ENCODE measurements at places on chromosomes 6 and 20.

DNA sequence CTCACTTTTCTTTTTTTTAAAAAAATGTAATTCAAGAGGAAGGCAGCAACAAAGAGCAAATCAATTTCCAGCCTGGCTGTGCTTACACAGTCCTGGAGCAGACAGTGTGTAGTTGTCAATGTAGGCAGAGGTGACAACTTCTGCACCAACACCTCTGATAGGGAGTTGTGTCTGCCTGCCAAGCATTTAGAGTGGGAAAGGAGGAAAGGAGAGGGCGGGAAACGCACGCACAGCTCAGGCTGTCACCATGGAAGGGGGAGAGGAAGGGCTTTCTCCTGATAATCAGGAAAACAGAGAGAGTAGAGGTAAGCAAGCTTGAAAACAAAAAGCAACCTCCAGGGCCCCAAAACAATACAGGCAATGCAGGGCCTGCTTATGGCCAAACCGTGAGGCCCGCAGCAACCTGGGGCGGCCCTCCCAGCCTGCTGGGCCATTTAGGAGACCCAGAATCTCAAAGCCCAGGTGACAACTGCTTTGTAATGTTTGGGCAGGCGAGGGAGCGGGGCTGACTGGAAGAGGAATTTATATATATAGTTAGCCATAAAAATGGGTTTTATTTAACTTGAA lies 41.5 kb upstream of the GFOD1 start:
- no peak for DNase-seq

DNA sequence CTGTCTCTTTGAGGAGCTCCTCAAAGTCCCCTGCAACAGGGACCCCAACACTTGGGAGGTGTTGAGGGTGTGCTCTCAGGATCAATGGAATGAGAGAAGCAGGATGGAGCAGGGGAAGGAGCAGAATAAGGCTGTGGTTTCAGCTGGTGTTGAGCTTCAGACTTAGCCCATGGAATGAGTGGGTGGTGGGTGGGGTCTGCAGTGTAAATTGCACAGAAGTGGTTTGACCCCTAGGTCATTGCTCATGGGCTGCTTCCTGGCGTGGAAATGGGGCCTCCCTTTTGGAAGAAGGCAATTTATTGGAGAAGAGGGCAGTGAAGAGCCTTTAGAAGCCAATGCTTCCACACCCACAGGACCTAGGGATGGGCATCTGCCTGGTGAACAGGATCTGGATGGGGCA lies 37.0 kb upstream of the KCNG1 start:
- DNase-seq: no peak

- DNase-seq: no peak
These were observed 183.7 kb downstream of the SYNE1 start for GRCh38 chr6:152453421-152453820.

DNA sequence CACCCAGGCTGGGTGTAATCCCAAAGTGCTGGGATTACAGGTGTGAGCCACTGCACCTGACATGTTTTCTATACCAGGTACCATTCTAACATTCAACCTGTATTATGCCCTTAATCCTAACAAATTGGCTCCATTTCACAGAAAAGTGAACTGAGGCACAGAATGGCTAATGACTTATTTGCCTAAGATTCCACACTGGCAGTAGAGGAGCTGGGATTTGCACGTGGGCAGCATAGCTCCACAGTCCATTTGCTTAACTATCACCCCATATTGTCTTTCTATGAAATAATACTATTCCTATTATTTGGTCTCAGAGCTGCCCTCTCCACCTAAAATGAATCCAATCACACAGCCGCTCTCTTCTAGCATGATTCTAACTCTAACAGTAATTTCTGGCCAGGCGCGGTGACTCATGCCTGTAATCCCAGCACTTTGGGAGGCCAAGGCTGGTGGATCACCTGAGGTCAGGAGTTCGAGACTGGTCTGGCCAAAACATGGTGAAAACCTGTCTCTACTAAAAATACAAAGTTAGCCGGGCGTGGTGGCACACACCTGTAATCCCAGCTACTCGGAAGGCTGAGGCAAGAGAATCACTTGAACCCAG lies 23.3 kb upstream of the MYMX start:
- DNase-seq: no peak

GRCh38 chr6:25078141-25078540 lies 142.4 kb upstream of the RIPOR2 start:
- no peak for DNase-seq

DNA sequence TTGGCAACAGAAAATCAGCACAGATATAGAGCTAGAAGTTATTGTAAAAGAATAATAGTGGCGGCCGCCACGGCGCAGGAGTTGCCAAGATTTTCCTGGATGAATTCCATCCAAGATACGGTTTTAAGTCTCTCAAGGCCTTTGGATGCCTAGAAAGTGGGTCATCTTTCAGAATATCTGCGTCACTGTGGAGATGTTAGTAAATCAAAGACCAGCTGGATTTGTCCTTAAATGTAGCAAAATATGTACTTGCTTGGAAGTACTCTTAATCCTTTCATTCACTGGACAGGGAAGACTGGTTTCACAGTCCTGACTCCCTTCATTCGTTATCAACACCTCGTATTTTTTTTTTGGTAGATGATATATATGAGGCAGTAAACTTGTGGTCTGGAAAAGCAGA lies 83.0 kb downstream of the SLC22A3 start:
- no peak for DNase-seq

DNA sequence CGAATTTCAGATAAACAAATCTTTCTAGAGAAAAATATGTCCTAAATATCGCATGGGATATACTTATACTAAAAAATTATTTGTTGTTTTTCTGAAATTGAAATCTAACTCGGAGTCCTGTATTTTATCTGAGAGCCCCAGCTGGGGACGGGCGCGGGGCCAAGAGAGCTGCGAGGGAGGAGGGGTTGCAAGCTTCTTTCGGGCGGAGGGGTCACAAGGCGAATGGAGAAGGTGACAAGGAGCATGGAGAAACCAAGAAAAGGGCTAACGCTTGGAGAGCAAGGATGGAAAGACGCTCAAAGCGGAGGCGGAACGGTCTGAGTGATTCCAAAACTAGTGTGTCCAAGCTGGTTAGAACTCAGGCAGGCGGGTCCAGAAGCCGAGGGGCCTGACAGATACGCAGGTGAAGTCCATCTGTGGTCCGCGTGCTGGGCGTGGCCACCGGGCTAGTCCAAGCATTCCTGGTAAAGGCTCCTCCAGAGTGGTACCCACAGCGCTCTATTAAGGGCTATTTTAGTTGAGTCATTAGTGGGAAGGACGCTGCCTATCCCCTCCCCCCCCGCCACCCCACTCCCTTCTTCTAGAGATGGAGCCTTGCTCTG lies 41.5 kb upstream of the ZNFX1 start:
- no peak for DNase-seq

GRCh38 chr6:21423106-21423854 lies 170.3 kb upstream of the SOX4 start:
- no peak for DNase-seq

DNA sequence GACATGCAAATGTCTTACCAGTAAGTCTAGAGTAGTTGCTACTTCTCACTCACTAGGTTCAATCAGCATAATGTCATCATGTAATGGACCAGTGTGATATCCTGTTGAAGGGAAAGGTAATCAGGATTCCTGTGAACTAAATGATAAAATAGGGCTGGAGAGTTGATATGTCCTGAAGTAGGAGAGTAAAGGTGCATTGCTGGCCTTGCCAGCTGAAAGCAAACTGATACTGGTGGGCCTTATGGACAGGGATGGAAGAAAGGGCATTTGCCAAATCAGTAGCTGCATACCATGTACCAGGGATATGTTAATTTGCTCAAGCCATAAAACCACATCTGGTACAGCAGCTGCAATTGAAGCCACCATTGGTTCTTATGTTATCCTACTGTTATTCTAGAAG lies 37.5 kb upstream of the IYD start:
- DNase-seq: no peak

DNA sequence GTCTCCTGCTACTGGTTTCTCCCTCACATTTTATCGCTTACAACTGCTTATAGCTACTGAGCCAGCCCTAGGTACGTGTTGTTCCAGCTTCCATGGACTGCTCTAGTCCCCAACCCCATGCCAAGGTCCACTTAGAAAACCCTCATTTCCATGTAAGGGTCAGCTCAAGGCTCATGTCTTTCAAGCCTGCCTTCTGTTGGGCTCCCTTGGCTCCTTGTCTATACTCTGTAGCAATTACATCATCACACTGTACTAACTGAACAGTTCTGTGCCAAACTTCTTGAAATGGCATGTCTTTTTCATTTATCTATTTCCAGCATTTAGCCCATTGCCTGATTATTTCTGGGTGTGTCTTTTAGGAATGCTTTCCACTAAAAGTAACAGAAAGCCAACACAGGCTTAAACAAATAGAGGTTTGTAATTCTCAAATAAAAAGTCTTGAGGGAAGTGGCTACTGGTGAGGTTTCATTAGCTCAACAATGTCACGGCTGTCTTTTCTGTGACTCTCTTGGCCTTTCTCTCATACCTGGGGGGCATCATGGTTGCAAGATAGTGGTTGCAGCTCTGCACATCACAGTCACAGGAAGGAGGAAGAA lies 317.6 kb downstream of the TPBG start:
- no peak for DNase-seq

- DNase-seq: no peak
These were observed 242.6 kb upstream of the CDYL start for GRCh38 chr6:4533576-4533975.

DNA sequence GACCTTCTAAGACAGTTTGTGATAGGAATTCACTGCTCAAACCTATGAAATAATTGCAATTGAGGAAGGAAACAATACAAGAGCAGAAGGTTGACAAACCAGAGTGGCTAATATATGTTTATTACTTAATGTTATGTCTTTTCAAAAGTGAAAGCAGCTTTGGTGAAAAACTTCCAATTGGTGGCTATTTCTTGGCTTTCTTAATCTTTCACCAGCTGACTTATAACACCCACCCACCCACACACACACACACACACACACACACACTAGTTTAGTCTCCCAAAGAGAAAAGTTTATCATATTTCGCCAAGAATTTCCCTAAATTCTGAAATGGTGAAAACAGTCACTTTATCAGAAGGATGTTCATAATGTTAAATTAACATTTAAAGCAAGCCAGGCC lies 583.5 kb downstream of the EYS start:
- no peak for DNase-seq

- peak; percentile 67 for DNase-seq
These were observed 121.6 kb downstream of the MOXD1 start for GRCh38 chr6:132279592-132280139.

DNA sequence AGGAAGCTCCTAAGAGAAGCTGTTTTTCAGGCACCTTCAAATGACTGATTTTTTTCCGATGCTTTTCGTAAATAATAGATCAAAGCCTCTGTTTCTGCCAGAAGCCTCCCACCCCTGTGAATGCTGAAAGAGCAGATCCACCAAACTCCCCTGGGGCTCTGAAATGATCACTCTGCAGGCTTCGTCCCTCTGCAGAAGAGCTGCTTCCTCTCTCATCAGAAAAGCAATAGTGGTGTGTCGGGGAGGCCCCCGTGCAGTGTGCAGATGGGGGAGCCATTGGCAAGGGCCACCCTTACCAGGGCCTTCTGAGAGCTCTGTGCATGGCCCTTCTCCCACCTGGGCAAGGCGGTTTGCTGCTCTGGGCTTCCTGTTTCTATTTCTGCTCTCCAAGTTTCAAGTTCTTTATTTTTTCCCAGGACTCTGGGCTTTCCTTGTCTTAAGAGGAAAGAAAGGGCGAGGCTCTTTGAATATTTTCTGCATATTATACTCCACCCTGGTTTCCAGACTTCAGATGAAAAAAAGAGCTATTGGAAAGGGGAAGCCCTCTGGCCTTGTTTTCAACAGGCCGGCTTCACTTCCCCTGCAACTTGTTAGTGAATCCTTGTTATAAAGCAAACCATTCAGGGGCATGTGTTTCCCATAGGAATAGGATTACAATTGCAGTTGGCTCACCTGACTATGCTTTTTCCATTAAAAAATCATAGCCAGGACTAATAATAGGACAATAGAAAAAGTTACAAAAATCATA lies 155.2 kb downstream of the TTLL2 start:
- no peak for DNase-seq

GRCh38 chr6:111727802-111728201 lies 122.1 kb upstream of the TRAF3IP2 start:
- DNase-seq: no peak

- DNase-seq: no peak
These were observed 47.5 kb downstream of the PDYN start for GRCh38 chr20:1946442-1946761.

- no peak for DNase-seq
These were observed 80.6 kb downstream of the GJA10 start for GRCh38 chr6:89974834-89975233.

- peak; percentile 8 for DNase-seq
These were observed 125.9 kb upstream of the ESR1 start for GRCh38 chr6:151681433-151682059.

- DNase-seq: no peak
These were observed 58.2 kb downstream of the KIF16B start for GRCh38 chr20:16515046-16515445.

GRCh38 chr6:139547122-139547776 lies 172.8 kb upstream of the CITED2 start:
- no peak for DNase-seq

GRCh38 chr6:89495961-89496535 lies 63.1 kb downstream of the ANKRD6 start:
- DNase-seq: no peak

- no peak for DNase-seq
These were observed 55.1 kb upstream of the HDDC2 start for GRCh38 chr6:125356884-125357283.

- DNase-seq: no peak
These were observed 42.1 kb downstream of the IYD start for GRCh38 chr6:150410906-150411305.

DNA sequence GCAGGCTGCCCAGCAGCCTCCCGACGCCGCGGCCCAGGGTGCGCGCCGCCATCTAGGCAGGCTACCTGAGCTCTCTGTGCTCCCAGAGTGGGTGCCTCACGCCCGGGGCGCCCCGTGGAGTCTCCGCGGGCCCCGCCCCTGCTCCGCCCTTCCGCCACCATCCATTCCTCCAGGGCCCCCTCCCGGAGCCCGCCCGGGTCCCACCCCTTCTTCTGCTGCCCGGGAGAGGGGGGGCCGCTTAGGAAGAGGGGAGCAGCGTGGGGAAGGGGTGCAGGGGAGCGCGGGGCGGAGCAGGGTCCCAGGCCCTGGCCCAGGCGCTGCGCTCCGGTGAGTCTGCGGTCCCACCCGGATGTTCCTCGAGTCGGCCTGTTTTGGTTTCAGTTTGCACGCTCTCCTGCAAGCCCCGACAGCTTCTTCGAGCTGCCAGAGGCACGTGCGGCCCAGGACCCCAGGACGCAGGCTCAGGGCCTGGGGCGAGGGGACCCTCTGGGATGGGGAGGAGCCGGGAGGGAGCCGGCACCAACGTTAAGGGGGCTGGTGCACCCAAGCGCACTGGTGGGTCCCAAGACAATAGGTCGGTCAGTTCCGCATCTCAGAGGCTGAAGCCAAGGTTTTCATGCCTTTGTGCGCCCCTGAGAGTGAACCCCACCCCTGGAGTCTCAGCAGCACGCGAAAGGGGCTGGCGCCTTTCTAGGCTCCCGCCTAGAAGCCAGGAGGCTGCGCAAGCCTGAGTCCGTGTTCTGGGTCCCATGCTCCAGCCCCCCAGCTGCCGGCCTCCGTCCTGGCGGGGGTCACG lies at the start of gene ACSS1:
Gene ACSS1, minus strand, starts transcription at position 89 of the 796 bp plus-strand sequence. Its CDS starts 37 bp downstream, at position 52.
- DNase-seq: peak; percentile 71

GRCh38 chr6:128240024-128240428 lies 280.4 kb downstream of the PTPRK start:
- no peak for DNase-seq
